Activated CD8-positive, alpha-beta memory T cell treated with anti-CD3 and anti-CD28 coated beads for 24 hours (primary cell): ENCODE measurements at places on chromosomes 12 and 14.
A peak's percentile ranks its signal among the peaks of the same experiment; 100 is the strongest.

- DNase-seq = peak; percentile 74
Observed at GRCh38 chr14:76784881-76785280, 23.6 kb downstream of the VASH1 start.

- DNase-seq = no peak
Observed at GRCh38 chr14:29043737-29044136, 277.1 kb downstream of the FOXG1 start.

- DNase-seq = no peak
Observed at GRCh38 chr14:71666571-71667145, 265.6 kb upstream of the RGS6 start.

DNA sequence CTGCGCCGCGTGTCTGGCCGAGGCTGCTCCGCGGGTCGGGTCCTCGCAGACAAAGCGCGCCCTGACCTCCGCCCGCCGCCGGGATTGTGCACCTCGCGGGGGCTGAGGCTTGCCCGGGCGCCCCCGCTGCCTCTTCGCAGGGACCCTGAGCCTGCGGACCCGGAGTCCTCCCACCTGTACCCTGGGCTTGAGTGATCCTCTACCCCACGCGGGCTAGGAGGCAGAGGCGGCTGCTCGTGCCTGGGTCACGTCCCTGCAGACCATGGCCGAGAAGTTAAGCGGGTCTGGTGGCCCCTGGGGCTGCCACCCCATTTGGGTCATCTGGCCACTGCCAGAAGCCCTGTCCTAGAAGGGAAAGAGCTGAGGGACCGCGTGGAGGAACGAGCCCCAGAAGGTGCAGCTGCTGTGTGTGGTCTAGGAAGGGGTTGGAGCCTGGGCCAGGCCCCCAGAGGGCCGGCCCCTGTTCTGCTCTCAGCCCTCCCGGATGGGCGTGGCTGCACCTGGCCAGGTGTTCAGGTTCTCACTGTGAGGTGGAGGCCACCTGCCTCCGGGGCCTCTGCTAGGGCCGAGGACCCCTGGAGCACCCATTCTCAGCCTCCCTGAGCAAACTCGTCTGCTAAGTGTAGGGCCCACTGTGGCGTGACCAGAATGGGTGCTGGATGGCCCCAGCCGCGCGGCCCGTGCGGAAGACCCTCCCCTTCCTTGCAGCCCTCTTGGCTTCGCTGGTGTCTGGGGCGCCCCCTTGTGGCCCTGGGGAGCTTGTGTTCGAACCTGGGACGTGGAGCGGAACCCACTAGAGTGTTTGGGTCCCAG, 49.6 kb downstream of the LRCOL1 start:
- peak; percentile 91 for DNase-seq

- DNase-seq = no peak
Observed at GRCh38 chr12:109693653-109694600, 19.7 kb upstream of the FAM222A start.

- DNase-seq = no peak
Observed at GRCh38 chr14:51933191-51933590, 56.2 kb upstream of the RTRAF start.

DNA sequence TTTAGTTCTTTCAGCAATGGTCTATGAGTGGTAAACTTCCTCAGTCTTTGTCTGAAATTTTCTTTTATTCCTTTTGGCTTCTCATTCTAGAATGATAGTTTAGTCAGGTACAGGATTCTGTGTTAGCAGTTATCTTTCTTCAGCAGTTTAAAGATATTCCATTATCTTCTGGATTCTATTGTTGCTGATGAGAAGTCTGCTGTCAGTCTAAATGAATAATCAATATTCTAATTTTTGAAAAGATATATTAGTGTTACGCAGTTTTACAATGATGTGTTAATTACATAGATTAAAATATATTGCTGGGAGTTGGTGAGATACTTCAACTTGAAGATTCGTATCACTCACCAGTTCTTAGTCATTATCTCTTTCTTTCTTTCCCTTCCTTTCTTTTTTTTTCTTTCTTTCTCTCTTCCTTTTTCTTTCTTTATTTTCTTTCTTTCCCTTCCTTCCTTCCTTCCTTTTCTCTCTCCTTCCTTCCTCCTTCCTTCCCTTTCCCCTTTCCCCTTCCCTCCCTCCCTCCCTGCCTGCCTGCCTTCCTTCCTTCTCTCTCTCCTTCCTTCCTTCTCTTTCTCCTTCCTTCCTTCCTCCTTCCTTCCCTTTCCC, 17.8 kb downstream of the CACNA1C start:
- no peak for DNase-seq

DNA sequence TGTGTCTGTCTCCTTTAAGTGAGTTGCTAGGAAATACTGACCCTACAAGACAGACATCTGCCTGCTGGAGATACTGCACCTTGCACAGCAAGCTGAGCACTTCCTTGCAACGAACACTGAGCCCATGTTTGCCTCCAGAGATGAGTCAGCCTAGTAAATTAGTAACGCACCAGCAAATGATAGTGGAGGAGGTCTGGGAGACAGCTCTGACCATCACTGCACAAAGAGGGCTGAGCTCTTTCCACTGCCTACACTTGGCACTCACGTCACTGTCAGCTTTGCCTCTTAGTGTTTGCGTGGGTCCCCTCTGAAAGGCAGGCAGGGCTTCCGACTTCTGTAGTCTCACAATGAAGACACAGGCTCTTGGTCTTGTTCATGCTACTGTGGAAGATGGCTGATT, 109.0 kb downstream of the APAF1 start:
- no peak for DNase-seq

GRCh38 chr14:104072586-104072985, 12.9 kb upstream of the ASPG start:
- DNase-seq = no peak

- peak; percentile 91 for DNase-seq
Observed at GRCh38 chr14:68795597-68796417, 2.9 kb upstream of the ZFP36L1 start.

GRCh38 chr14:102777711-102778337, 575 bp downstream of the TRAF3 start:
- DNase-seq = peak; percentile 75

DNA sequence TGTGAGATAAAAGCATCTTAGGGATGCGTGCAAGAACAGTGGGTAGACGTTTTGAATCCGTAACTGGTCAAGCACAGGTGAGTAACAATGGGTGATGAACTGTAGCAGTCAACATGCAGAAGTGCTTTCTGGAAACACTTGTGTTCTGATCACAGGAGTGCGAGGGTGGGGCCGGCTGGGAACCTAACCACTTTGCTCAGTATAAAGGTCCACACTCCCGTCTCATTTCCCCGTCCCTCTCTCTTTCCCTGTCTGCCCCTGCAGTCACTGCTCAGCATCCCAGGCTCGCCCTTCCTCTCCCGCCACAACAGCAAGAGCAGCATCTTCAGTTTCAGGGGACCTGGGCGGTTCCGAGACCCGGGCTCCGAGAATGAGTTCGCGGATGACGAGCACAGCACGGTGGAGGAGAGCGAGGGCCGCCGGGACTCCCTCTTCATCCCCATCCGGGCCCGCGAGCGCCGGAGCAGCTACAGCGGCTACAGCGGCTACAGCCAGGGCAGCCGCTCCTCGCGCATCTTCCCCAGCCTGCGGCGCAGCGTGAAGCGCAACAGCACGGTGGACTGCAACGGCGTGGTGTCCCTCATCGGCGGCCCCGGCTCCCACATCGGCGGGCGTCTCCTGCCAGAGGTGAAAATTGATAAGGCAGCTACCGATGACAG, 127.1 kb downstream of the FIGNL2 start:
- peak; percentile 79 for DNase-seq
